Hematopoietic multipotent progenitor cell treated with erythropoietin and hydrocortisone succinate and interleukin-3 and kit ligand, for 8 days (in vitro differentiated cells): ENCODE measurements at places on chromosomes 1 and 21.

DNA sequence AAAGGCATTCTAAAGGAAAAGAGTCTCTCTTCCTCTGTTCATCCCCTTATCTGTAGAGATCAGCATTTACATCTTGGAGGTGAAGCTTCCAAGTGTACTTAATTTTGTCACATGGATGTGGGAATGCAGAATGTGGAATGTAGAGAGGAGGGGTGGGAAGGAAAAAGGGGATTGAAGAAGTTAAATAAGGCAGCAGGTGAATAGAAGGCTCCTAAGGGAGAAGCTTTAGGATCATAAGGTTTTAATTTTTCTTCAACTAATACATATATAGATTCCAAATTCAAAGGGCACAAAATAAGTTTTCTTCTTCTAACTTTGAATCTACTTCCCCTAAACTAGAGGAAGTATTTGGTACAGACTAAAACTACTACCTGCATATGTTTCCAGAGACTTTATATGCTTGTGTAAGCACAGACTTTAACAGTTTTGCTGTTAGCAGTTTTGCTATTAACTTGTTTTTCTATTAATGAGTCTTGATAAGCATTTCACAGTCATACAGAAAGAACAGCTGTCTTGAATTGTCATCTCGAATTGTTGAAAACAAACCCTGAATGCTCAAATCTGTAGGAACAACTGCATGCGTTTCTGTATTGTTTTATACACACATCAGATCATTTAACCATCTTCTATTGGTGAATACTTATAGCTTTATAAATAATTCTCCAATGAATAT, 12.7 kb downstream of the TENT5C start:
- no peak for DNase-seq

DNA sequence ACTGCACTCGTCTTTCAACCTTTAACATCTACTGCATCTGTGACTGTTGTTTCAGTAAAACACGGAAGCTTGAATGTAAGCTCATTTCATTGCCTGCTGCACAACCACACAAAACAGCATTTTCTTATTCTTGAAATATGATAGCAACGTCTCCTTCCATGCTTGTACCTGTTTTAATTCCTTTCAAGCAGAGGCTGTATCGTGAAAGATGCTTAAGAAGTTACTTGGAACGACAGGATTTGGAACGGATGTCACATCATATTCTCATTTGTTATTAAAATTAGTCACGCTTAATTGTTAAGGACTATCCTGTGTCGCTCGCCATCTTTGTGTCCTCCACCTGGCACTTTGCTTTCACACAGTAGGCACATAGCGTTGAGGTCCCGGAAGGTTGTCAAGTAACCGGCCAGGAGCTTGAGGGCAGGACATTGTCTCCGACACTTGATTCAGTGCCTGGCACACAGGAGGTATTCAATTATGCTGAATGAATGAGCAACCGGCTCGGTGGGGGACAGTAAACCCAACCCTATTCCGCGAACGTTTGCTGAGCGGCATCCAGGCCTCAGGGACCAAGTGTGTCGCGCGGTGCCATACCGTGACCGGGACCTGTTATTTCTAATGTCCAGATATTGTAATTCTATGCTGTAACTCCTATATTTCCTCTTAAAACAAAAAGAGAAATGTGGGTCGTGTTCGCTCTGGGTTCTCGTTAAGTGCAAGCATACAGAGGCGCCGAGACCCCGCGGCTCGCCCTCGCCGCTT, 499 bp upstream of the SH3GLB1 start:
- peak; percentile 77 for DNase-seq

DNA sequence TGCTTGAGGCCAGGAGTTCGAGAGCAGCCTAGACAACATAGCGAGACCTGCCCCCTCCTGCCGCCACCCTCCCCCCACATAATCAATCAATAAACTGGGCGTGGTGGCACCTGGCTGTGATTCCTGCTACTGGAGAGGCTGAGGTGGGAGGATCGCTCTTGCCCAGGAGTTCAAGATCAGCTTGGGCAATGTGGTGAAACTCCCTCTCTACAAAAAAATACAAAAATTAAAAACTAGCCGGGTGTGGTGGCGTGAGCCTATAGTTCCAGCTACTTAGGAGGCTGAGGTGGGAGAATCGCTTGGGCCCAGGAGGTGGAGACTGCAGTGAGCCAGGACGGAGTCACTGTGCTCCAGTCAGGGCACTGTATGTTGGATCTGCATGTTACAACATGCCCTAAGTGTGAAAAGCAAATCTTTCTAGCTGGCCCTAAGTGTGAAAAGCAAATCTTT, 7.0 kb upstream of the MDM4 start:
- no peak for DNase-seq

- DNase-seq = peak; percentile 13
Observed at GRCh38 chr1:31216016-31216415, 23.7 kb downstream of the NKAIN1 start.

DNA sequence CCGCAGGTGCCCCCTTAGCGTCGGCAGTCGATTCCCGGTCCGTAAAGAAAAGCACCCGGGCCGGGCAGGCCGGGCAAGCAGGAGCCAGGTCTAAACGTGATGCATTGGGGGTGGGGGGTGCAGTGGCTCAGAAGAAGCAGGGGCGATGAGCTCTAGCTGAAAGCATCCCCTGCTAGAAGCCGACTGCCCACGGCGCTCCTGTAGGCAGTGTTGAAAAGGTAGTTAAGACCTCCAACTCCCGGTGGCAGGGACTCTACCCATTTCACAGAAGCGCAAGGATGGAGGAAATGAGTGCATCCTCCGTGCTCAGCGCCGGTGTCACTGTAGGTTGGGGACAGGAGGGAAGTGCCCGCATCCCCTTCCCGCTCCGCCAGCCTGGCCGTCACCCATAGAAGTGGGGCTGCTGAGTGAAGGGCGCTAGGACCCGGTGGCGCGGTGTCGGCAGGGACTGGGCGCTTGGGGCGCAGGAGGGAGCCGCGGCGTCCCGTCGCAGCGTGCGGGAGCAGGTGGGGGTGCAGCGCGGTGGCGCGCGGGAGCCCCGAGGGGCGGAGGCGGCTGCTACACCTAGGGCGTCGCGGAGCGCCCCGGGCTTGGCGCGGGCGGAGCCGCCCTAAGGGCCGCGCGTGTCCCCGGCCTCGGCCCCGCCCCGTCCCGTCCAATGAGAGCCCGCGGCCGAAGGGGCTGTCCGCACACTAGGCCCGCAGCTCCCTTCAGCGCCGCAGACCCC, at the start of gene WNT2B:
WNT2B (plus strand) TSS at position 688 of the 727 bp plus-strand sequence. CDS start 298 bp downstream, outside the sequence.
- DNase-seq = no peak

- no peak for DNase-seq
Observed at GRCh38 chr1:208923456-208923855, 660.1 kb upstream of the CAMK1G start.

DNA sequence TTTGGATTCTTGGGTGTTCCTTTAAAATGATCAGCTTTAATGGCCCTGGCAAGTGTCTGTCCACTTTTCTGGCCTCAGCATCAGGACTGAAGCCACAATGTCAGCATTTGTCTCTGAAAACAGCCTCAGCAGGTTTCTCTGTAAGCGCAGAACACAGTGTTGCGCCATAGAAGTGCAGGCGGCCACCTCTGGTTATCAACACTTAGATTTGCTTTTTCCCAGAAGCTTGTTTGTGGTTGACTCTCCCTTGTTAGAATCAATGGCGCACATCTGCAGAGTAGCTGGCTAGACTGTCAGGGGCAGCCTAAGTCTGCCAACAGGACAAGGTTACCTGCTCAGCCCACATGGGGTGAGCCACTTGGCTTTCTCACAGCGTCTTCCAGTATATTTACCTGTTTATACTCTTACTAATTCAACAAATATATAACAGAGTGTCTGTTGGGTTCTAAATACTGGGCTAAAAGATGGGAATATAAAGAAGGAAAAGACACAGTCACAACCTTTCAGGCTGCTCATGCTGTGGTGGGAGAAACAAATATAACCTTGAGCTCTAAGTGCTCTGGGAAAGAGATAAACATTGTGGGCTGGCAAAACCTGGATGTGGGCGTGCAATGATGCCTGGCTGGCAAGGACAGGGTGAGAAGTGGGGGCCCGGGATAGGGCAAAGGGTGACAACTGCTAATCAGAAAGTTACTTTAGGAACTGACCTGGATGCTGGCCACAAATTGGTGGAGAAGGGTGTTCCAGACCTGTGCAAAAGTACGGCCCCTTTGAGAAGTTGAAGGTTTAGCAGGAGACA, 149.3 kb upstream of the KIAA0040 start:
- DNase-seq = no peak

DNA sequence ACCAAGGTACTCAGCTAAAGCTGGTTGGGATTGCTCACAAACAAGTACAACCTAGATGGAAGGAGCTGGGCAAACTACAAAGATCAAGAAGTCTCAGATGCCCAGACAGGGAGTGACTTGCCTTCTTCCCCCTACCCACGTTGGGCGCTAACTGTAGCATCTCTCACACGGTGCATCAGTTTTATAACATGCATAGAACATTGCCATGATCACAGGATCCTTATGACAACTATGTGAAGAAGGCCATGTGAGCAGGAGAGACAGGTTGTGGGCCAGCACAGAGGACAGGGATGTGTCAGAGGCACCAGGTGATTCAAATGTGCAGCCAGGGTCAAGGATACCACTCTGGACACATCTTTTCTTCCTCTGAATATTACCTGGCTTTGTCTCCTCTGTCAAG, 28.3 kb upstream of the CYP4B1 start:
- DNase-seq = no peak

DNA sequence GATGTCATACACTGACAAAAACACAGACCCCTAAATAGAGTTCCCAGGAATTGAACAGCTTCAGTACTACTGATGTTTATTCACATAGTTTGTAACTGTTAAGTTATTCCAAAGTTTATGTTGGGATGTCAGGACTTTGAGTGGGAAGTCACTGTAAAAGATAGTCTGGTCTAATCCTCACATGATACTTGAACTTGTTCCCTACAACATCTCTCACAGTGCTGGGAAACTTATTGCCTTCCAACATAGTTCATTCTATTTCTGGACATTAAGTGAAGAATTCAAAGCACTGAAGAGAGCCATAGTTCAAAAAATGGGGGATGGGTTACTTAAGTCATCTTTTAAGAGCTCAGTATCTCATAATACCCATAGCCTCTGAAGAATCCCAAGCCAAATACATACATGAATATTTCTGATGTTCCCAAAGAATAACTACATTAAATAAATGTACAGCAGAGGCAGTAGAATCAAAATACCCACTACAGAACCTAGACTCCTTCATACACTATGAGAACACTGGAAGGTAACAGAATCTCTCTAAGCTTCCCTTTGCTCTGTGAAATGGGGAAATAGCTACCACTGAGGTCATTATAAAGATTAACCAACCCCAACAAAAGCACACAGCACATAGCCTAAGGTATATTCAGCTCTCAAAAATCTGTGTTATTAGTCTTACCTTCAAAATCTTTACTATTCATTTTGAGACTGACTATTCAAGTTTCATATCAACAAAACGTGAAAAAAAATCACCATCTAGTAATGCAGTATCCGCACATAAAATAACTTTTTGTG, 81.4 kb downstream of the ESRRG start:
- no peak for DNase-seq

GRCh38 chr1:225735252-225736149, 42.1 kb upstream of the SRP9 start:
- DNase-seq = peak; percentile 33

DNA sequence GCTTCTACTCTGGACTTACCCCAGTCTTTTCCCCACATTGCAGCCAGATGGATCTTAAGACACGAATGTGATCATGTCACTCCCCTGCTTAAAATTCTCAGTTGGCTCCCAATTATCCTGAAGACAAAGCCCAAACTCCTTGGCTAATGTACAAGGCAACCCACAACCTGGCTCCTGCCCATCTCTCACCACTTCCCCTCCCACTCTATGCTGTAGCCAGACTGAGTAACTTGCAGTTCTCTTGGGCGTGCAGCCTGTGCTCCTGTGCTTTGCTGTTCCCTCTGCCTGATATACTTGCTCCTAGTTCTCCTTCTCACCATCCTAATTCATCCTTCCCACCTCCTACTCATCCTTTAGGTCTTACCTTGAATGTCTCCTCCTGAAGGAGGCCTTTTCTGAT, 56.2 kb downstream of the LGR6 start:
- DNase-seq = no peak

GRCh38 chr1:78340006-78340405, 150.8 kb upstream of the PTGFR start:
- no peak for DNase-seq

DNA sequence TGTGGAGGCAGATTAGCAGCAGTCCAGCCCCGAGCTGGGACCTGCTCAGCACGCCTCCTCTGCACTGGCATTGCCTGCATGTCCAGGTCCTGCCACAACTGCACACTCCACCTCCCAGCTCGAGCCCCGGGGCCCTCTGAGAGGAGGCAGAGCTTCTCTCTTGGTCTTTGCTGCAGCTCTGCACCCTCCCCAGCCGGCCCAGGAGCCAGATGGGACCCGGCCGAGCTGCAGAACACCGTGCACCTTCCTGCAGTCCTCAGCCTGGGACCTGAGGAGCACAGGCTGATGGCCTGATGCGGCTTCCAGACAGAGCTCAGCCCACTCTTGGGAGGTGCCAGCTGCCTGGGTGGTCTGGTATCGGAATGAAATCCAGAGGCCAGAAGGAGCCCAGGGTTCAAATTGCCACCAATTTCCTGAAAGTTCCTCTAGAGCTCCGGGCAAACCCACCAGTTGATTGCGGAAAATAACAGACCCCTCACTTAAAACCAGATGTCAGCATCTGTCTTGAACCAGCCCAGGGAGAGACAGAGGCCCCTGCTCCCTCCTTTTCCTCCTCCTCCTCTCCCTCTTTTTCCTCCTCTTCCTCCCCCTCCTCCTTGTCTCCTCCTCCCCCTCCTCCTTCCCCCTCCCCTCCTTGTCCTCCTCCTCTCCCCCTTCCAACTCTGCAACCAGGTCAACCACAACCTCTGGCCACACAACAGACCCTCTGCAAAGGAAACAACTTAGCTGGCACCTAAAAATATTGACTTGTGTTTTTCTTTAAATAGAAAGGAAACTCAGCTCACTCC, 10.6 kb upstream of the SPSB1 start:
- no peak for DNase-seq

DNA sequence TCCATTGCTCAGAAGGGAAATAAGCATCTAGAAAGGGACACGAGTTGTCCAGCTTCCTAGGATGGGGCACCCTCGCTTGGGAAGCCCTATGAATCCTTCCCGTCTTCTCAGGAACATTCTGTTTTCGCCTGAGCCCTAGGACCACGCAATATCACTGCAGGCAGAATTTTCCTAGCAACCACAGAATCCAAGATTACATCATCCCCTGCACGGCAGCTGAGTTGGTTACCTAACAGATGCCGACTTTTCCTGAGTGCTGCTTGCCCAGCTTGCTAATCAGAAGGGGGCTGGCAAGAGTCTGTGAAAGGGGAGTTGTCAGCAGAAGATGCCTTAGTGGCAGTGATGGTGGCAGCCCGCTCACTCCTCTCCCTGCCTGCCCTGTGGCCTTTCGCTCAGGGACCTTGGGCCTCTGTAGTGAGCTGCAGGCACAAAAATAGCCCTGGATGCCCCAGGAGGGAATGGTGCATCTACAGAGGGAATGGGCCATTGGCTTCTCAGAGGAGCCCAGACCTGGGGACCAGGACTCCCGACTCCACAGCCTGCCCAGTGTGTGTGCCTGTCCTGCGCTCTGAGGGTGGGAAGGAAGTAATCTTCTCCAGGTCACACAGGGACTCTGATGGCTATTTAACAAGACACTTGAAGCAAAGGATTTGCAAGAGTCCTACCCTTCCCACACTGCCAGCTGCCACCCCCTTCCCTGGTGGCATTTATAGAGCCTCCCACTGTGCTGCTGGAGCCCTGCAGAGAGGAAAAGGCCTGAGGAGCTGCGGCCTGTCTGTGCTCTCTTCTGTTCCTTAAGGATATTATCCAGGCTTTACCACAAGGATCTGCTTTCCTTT, 28.9 kb upstream of the CLSTN1 start:
- no peak for DNase-seq
